NCI-H2081 (cell line): ENCODE measurements at places on chromosomes 2 and 18.

DNA sequence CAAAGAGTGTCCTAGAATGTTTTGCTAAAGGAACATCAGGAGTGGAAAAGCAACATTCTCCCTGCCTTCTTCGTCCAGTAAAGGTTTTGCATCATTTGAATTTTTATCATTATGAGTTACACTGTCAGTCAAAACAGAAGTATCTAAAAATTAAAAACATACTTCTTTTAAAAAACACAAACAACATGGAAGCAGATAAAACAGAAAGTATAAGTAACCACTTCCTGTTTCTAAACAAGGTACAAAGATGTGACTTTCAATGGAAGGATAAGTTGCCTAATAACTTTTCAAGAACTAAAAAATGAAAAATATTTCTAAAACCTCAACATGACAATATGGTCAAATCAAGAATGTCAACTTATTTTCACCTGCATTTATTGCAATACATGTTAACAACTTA is 158.2 kb downstream of the STK39 start:
- DNase-seq, result no peak

- DNase-seq, result no peak
Observed at GRCh38 chr2:65477590-65477989, 45.2 kb upstream of the SPRED2 start.

DNA sequence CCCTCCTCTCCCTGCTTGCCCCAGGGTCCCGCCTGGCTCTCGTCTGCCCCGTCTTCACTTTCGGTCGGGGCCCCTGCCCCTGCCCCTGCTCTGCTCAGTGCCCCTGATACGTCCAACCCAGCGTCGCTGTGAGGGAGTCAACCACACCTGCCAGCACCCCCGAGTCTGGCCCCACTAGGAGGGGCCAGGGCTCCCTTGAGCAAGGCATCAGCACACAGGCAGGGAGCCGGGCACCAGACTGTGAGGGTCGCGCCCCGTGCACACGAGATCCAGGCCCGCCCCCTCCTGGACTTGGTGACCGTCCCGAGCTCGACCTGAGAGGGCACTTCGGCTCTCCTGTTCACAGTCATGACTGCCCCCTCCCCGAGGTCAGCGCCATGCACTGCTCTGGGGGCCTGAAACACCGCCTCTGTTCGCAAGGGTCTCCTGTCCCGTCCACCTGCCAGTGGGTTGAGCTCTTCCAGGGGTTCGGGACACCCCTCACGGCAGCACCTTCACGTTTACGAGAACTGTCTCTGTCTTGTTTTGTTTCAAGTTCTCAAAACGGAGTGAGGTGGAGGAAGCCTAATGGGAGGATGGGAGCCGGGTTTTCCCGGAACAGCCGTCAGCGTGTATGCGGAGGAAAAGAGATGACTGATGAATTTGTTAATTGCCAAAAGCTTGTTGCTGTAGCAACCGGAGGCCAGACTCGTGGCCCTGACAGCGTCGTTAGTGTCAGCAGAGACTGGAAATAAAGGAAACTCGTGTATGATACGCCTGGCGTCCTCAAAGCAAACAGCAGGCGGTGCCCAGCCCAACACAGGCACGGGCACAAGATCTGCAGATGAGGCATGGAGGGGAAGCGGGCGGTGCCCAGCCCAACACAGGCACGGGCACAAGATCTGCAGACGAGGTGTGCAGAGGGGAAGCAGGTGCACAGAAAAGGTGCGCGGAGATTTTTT is 48.2 kb upstream of the KCNG2 start:
- DNase-seq, result no peak

DNA sequence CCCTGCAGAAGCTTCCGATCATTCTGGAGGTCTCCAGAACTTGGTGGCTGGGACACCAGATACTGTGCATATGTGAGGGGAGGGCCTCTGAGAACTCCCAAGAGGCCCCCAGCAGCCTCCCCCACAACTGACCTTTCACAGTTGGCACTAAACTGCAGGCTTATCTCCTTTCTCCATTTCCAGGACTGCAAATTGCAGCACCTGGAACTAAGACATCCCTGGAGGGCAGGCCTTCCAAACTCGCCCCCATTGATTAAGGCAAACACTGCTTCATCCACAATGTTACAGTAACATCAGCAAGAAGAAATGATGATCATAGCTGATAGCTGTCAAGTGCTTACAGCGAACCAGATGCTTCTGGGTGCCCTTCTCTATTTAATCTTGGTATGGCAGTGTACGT is 67.9 kb downstream of the TGOLN2 start:
- no peak for DNase-seq

GRCh38 chr2:239706367-239706766 is 305.5 kb upstream of the HDAC4 start:
- DNase-seq, result no peak

- DNase-seq, result no peak
Observed at GRCh38 chr2:229268626-229269025, 2.5 kb downstream of the PID1 start.

DNA sequence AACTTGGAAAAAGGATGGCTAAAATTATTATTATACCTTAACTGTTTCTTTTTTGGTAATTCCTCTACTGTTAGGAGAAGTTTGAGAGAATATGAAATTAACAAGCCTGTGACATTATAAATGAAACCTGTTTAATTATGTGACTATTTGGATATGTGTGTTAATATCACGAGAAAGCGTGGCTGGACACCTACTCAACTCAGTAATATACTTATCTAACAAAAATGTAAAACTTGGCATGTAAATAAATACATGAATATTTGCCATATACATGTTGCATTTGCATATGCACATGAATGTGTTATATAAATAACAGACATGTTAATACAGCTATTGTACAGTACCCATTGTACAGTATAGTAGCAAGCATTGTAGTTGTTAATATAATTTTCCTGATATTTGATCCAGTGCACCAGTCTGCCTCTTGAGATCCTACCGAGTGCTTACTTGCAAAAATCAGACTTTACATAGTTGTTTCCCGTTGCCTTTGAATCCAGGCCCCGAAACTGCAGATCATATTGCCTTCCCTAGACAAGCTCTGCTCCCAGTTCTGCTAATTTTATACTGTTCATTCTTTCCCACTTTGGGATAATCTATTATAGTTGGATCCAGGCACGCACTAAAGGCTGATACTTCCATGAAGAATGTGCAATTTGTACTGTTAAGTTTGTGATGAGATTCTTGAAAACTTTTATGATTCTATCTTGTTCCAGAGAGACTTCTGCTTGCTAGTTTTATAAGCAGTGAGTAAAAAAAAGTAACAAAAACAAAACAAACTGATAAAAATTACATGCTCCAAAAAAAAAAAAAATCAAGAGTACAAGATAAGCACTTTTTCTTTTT is 395.6 kb downstream of the ARHGAP15 start:
- no peak for DNase-seq

DNA sequence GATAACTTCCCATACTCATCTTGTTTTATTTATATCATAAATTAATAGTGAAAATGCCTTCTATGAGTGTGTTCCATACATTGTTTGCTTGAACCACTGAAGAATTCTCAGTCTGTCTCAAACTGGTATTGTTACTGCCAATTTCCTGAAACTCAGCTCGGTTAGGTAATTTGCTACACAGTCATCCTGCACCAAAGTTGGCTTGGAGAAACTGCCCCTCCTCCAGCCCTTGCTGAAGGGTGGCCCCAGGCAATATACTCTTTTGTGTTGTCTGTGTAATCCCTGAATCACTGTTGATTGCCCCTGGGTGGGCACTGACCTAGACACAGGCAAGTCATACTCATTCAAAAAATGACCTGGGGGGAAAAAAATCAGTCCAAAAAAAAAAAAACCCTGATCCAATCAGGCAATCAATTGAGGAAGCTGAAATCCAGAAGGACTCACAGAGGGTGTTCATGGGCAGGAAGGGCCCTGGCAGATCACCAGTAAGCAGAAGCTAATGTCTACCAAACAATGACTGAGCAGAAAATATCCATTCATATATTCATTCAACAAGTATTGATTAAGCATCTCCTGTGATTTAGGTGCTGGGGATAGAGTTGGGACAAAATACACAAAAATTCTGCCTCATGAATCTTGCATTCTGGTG is 3.8 kb upstream of the SESTD1 start:
- peak; percentile 57 for DNase-seq

GRCh38 chr18:36043153-36043552 is 24.2 kb downstream of the RPRD1A start:
- no peak for DNase-seq

DNA sequence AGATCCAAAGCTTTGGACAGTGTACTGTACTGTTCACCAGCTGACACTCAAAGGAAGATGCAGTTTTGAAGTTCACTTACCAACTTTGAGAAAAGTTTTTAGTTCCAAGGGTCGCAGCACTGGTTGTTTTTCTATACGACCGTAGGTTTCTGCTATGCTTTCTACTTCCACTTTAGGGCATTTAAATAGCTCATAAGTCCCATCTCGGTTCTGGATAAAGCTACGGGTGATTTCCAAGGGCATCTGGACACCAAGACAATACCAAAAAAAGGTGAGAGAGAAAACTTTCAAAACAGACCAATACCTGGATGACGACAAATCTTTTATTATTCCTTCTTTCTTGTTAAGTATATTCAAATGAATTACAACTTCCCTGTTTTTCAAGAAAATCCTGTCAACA is 30.3 kb downstream of the C2orf42 start:
- DNase-seq, result no peak

DNA sequence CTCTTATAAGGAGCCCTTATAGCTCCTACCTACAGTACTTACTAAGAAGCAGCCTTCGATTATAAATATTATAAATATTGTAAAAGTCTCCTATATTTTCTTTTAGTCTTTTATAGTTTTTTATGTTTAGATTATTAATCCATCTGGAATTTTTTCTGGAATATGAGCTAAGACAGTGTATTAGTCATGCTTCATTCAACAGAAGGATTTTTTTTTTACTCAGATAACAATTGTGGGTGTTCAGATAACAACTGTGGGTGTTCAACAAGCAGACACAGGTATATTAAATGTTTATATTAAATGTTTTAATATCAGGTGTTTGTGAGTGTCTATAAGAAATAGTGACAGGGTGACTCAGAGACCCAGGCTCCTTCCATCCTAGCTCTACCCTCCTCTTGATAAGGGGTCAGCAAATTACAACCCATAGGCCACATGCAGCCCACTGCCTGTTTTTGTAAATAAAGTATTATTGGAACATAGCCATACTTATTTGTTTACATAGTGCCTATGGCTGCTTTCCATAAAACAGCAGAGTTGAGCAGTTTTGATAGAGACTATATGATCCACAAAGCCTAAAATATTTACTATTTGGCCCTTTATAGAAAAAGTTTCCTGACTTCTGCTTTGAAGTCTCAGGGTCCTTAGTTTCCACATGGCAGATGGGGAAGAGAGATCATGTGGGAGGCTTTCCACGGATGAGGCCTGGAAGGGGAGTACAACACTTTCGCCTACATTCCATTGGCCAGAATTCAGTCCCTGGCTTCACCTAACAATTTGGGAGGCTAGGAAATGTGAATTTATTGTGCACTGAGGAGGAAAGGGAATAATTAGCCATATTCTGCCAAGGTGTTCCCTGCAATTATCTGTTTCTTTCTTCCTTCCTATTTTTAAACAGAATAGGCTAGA is 4.3 kb upstream of the SPATS2L start:
- no peak for DNase-seq

DNA sequence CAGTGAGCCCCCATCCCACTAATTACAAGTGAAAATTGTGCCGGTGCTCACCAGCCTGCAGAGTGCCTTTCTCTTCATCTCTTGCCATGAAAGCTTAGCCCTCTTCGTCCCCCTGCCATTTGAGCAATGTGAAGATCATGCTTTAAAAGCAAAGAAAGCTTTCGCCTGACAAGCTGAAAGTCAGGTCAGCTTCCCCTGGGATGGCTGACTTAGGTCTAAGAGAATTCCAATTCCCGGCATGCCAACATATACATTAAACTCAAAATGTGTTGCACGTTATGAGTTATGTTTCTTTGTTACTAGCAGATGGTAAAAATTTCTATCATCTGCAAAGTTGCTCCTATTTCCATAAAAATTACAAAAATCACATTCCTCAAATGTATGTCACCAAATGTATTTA is 129.8 kb downstream of the AFF3 start:
- no peak for DNase-seq

DNA sequence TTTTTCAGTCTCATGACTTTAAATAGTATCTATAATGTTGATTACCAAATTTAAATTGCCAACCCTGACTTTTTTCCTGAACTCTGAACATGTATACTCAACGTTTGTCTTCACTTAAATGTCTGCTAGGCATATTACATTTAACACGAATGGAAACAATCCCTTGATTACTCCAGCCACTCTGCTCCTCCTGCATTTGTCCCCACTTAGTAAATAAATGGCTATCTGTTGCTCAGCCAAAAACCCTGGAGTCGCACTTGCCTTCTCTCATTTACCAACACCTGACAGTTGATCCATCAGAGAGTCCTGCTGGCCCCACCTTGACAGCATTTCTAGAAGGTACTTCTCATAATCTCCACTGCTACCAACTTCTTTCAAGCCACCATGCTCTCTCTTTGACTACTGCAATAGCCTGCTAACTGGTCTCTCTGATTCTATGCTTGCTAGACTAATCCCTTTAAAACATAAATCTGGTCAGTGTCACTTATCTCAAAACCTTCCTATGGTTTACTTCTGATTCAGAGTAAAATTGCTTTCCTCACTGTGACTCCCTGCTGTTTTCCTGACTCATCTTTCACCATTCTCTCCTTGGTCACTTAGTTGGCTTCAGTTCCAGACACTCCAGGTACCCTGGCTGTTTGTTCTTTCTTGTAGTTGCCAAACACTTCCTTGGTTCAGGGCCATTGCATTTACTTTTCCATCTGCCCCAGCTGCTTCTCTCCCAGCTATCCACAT is 31.9 kb downstream of the SPAG16 start:
- peak; percentile 42 for DNase-seq

- DNase-seq, result no peak
Observed at GRCh38 chr2:64054161-64054915, 35.1 kb upstream of the VPS54 start.

GRCh38 chr18:55996717-55997116 is 408.7 kb upstream of the TCF4 start:
- DNase-seq, result no peak

DNA sequence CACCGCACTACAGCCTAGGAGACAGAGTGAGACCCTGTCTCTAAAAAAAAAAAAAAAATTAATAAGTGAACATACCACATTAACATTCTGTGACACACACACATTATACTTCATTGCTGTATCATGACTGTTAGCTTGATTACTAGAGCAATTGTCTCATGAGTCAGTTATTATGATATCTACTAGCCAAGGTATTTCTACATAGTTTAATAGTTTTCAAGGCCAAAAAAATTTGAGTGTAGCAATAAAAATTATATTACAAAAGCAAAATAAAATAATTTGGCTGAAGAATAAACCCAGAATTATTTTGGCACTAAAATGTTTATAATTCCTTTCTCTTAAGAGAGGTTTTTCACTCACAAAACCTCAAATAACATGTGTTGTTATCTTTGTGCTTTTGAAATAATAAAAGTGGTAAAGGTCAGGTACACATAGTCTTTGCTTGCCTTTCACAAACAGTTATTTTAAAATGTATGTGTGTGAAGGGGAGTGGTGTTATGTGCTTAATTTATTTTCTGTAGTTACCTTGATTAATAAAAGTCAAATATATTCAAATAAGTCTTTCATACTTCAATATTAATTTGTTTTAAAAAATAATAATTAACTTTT is 136.9 kb upstream of the SPOPL start:
- no peak for DNase-seq

GRCh38 chr2:37090019-37090477 is 5.7 kb downstream of the GPATCH11 start:
- no peak for DNase-seq
